GDM1 (cell line): ENCODE measurements at places on chromosomes 16 and 17.
A peak's percentile ranks its signal among the peaks of the same experiment; 100 is the strongest.

DNA sequence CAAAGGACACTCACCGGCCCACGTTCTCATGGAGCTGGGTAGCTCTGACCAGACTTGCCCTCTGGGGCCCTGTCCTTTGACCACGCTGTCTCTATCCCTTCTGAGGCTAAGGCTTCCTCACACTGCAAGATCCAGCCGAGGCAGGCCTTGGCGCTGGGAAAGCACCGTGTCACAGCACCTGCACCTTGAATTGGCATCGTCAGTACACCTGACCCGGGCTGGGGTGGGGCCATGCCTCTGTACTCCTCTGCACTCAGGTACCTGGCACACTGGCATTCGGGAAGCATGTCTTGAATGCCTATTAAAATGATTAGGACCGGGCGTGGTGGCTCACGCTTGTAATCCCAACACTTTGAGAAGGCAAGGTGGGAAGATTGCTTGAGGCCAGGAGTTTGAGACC, 6.0 kb downstream of the TBC1D24 start:
- DNase-seq, result no peak

- DNase-seq, result no peak
These were observed 42.9 kb upstream of the NUDT7 start for GRCh38 chr16:77679391-77679790.

DNA sequence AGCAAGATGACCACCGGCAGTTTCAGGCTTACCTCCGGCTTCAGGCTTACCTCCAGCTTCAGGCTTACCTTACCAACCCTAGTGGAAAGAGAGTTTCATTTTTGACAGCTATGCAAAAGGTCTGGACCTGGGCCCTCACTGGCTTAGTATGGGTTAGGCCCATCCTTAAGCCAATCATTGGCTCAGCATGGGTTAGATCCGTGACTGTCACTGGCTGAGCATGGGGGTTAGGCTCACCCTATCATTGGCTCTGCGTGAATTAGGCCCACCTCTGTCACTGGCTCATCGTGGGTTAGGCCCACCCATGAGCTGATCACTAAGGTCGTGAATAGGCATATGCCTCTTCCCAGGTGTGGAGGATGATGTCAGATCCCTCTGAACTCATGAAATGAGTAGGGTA, 8.1 kb downstream of the NDE1 start:
- DNase-seq, result no peak

- no peak for DNase-seq
These were observed 260.4 kb downstream of the CEP112 start for GRCh38 chr17:65931246-65932149.

DNA sequence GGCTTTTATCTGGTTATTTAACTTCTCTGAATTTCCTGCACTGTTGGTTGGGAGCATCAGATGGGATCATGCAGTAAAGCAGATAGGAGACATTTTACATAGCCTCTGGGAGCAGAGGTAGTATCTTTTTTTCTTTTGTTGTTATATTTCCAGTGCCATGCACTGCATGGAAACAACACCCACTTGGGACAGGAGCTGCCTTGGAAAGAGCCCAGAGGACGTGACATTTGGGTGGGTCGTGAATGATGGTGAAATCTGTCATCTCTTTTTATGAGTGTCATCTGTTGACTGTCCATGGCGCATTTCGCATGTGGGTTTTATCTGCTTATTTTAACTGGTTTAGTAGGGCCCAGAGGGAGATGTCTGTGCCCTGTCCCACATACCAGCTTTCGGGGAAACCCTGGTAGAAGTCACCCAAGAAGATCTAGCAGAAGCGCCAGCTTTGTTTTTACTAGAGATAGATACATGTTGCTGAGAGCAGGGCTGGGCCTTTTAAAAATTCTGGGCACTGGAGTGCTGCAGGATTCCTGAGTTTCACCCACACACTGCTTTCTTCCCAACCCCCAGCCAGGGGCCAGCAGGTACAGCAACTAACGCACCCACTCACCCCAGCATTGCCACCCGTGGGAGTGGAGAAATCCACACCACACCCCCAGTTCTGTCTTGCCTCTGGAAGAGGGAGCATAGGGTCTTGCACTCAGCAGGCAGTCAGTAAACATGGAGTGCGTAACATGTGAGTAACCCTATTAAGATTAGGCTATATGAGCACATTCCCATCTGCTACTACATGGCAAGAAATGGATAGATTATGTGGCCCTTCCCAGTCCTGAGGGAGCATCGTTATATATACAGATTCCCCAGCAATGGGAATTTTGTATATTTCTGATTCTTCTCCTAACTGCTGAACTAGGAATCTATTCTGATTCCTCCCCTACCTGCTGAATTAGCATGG, 8.4 kb upstream of the TERF2 start:
- no peak for DNase-seq

DNA sequence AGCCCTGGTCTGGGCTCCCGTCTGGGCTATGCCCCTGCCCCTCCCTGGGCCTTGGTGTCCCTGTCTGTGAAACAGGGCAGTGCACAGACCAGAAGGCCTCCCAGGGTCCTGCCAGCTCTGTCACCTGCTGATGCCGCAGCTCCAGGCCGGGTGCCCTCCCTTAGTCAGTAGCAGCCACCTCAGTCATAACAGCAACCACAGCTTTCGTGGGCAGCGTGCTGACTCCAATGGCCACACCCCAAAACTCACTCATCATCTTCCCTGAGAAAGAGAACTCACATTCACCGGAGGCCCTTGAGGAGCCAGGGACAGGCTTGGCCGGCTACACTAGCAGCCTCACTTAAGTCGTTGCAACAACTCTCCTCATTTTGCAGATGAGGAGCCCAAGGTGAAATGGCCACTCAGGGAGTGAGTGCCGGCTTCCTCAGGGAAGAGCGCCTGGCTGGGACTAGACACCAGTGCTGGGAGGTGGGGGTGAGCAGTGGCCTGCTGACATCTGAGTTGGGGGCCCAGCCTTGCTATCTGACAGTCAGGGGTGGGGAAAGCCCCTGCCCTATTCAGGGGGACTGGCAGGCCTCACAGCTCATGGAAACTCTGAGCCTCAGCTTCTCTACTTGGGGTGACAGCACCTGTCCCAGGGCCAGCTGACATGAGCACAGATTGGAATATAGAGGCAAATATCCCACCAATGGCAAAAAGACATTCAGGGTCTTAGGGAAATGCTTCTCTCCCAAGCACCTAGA, 22.6 kb downstream of the SLC5A10 start:
- no peak for DNase-seq

- DNase-seq, result no peak
These were observed 233.5 kb upstream of the RPL38 start for GRCh38 chr17:73969956-73970355.

DNA sequence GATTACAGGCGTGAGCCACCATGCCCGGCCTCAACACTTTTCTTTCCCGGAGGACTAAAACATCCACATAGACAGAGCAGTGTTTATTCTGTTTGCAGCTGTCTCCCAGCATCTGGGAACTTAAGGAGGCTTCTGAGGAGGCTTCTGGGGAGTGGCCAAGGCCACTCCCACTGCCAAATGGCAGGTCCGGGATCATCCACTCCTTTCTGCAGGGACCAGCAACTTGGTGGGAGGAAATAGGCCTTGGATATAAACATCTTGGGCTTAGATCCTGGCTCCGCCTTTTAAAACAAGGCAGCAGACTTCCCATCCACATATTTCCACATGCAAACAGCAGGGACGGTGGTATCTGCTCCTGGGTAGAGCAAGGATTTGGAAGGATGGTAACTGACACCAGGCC, 14.1 kb upstream of the SPATA32 start:
- no peak for DNase-seq

DNA sequence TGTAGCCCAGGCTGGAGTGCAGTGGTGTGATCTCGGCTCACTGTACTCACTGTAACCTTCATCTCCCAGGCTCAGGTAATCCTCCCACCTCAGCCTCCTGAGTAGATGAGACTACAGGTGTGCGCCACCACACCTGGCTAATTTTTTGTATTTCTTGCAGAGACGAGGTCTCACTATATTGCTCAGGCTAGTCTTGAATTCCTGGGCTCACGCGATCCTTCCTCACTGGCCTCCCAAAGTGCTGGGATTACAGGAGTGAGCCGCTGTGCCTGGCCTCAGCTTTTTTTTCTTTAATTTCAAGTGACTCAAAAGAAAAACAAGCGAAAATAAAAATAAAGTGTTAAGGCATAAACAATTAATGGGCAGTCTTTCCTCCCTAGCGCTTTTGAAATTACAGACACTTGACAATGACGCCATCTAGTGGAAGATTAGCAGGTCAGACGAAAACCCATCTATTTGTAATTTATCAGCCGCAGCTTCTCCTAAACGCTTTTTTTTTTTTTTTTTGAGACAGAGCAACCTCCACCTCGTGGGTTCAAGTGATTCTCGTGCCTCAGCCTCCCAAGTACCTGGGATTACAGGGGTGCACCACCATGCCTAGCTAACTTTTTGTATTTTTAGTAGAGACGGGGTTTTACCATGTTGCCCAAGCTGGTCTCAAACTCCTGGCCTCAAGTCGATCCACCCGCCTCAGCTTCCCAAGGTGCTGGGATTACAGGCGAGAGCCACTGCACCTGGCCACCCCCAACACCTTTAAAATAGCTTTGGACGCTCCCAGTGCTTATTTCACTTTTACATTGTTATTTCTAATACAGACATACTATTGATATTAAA, 28.1 kb upstream of the PECAM1 start:
- peak; percentile 49 for DNase-seq

DNA sequence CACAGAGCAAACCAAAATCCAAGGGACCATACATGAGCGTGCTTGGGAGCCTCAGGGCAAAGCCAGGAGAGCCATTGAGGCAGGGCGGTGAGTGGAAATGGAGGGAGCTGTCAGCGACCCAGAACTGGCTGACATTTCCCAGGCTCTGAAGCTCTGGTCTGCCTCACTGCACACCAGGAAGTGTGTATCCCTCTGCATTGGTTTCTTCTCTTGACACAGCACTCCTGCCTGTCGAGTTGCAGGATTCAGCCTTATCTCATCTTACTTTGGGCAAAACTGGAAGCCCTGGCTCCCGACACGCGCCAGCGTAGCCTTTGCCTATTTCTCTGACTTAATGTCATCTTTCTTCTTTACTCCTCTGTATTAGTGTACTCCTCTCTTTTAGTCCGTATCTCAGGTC, 144.7 kb upstream of the HS3ST3A1 start:
- DNase-seq, result no peak

DNA sequence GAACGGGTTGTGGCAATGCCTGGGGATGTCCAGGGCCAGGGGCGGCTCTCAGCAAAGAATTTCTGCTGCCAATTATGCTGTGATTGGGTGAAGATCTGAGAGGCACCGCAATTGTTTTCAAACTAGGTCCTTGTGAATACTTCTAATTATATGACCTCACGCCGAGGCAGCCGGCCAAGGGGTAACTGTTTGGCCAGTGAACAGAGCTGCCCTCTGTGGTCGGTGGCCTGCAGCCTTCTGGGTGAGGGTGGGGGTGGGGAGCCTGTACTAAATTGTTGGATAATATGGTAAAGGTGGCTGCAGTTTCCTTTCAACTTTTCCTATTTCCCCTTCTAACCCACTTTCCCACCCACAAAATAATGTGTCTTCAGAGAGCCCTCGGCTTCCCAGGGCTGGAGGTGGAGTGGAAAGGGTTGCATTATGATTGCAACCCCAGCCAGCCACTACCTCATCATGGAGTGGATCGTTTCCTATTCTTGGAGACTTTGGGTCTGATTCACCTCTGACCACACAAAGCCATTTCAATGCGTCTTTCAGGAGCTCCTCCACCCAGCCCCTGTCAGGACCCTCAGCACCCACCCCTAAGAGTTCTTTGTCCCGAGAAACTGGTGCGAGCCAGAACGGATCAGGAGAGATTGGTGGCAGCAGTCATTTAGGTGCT, 2.0 kb upstream of the DNAI2 start:
- no peak for DNase-seq

- DNase-seq, result no peak
These were observed at the start of gene IGSF6 for GRCh38 chr16:21652453-21652852. TSS of gene IGSF6 (minus strand) at chr16:21652608. CDS start at chr16:21652598, 10 bp downstream.

- DNase-seq, result peak; percentile 13
These were observed 18.4 kb downstream of the CYB5D2 start for GRCh38 chr17:4161192-4161966.

- DNase-seq, result no peak
These were observed 15.4 kb downstream of the NAA60 start for GRCh38 chr16:3458852-3459361.

DNA sequence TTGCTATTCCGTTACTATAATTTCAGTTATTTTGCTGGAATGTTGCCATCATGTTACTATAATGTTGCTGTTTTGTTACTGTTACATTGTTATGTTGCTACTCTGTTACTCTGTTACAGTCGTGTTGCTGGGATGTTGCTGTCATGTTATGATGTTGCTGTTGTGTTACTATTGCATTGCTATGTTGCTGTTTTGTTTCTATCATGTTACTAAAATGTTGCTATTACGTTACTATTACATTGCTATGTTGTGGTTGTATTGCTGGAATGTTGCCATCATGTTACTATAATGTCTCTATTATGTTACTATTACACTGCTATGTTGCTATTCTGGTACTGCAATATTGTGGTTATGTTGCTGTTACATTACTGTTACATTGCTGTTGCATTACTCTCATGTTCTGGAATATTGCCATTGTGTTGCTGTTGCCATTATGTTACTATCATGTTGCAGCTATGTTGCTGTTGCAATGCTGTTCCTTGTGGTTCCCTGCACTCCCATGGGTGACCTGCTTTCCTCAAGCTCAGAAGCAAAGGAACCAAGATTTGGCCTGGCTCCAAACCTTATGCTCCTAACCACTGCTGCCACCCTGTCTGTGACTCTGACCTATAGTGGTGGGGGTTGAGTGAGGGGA, 64.4 kb downstream of the ABCC6 start:
- no peak for DNase-seq

- DNase-seq, result no peak
These were observed 21.0 kb downstream of the PRCD start for GRCh38 chr17:76560877-76561221.

DNA sequence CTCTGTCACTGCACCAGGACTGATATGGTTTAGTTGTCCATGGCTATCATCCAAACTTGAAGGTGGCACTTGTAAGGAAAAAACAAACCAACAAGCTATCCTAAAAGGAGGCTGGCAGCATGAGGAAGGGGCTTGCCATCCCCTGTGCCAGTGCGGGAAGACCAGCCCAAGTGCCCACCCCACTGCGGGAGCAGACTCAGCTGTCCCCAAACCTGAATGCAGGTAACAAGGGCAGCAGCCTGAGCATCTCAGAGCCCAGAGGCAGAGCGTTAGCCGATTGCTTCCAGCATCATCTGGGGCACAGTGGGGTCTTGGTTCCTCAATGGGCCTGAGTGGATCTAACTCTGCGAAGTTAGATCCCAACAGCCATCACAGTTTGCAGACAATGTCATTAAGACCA, 29.2 kb upstream of the C16orf78 start:
- DNase-seq, result no peak

DNA sequence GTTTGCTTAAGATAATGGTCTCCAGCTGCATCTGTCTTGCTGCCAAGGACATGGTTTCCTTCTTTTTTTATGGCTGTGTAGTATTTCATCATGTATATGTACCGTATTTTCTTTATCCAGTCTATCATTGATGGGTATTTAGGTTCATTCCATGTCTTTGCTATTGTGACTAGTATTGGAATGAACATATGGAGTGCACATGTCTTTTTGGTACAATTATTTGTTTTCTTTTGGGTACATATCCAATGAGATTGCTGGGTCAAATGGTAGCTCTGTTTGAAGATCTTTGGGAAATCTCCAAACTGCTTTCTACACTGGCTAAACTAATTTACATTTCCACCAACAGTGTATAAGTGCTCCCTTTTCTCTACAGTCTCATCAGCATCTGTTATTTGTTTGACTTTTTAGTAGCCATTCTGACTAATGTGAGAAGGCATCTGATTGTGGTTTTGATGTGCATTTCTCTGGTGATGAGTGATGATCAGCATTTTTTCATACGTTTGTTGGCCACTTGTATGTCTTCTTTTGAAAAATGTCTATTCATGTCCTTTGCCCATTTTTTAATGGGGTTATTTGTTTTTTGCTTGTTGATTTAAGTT, 66.2 kb downstream of the TNFRSF13B start:
- DNase-seq, result no peak

GRCh38 chr16:66002601-66003000, 363.9 kb upstream of the CDH5 start:
- no peak for DNase-seq
